Tibial nerve (tissue), 4 donors: ENCODE measurements at places on chromosomes 2 and 18.

DNA sequence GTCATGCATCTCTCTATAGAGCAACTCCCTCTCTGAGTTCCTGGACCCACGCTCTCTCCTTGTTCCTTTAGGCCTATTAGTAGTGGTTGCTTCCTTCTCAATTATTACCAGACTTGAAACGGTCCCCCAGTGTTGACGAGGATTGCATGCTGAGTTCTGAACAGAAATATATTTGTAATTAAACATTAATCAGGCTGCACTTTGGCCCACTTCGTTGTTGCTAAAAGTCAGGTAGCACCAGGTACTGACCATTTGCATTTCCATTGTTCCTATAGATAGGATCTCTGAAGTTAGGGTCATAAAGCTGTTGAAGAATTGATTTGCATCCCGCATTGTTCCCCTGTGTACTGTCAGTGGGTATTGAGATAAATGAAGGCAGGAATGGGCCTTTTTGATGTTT is 36.9 kb upstream of the TTR start:
- DNase-seq = no peak

DNA sequence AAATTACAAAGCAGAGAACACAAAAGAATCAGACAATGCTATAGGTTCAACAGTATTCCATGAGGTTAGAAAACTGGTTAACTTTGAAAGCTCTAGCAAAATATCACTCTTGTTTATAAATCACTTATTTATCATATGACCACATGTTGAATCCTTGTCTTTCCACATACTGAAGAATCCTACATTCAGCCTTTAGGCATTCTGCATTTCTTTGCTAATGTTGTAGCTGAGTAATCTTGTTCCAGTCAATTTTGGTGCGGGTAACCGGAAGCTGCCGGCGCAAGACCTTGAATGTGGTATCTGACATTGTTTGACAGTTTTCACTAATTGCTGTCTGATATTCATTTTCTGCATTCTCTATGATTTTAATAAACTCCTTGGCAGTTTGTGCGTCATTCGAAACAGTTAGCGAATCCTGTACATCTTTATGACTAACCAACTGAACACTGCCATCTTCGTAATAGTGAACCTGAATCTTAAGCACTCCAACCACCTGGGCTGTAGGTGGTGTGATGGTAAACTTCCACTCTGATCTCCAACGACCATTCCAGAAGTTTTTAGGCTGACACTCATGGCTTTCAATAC is 154.1 kb downstream of the BAZ2B start:
- DNase-seq = no peak

DNA sequence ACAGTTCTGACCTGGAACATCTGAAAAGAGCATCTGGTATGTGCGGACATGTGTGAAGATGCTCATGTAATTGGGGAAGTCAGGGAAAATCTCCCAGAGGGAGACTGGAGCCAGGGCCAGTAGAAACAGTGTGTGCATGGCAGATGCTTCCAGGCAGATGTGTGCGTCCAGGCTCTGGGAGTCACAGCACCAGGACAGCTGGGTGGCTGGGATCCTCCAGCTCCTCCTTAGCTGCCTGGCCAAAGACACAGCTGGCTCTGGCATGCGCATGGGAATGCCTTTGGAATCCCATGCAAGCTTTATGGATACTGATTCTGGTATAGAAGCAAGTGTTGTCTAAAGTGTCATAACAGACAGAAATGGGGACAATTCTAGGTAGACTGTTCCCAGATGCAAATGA is 369.7 kb downstream of the INSIG2 start:
- DNase-seq = no peak

- no peak for DNase-seq
Measured at GRCh38 chr2:195364015-195364965, 292.7 kb upstream of the SLC39A10 start.

DNA sequence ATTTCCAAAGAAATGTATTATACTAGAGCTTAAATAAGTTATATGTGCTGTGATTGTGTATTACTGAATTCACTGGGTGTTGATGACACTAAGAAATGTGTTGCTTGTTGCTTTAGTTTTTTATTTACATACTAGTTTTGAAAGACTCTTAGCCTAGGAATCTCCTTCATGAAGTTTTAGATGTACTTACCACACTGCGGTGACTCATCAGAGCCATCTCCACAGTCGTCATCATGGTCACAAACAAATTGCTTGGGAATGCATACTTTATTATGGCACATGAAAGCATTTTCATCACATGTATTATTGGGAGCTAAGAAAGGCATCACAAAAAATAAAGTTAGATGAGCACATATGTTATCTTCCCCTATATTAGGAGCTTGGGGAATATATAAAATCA is 1624.2 kb downstream of the LRP1B start:
- no peak for DNase-seq

- DNase-seq = no peak
Measured at GRCh38 chr18:61676773-61677434, 215.9 kb downstream of the RNF152 start.

DNA sequence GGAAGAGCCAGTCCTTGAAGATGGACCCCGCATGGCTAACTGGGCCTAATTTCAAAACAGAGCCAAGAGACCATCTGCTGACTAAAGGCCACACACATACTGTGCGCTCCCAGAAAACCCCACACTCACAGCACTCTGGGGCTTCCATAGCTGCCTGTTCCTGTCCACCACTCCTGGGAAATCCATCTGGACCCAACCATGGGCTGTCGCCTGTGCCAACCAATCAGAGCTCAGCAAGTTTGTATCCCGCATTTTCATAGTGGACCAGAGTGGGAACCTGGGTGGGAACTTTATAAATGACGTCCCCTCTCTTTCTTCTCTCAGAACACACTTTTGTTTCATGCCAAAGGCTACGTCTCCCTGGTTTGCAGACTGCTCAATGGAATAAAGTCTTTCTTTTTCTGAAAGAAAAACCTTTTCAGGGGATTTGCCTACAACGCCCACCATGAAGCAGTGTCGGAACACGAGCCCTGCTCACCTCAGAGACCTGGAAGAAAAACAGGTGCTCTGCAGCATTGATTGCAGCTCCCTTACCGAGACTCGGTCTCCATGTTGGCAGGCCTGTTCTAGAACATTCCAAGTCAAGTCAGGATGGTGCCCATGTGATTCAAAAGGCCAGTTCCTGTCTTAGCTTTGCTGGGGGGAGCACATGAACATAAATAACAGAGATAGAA is 137.2 kb upstream of the GPC1 start:
- no peak for DNase-seq

- DNase-seq = peak; percentile 65
Measured at GRCh38 chr2:65382776-65383357, 49.5 kb downstream of the SPRED2 start.

- DNase-seq = no peak
Measured at GRCh38 chr18:23377669-23378301, 75.3 kb upstream of the RIOK3 start.

- peak; percentile 73 for DNase-seq
Measured at GRCh38 chr2:234251326-234252271, 201.1 kb downstream of the SPP2 start.

- no peak for DNase-seq
Measured at GRCh38 chr2:29110916-29111535, 4.2 kb upstream of the CLIP4 start.

DNA sequence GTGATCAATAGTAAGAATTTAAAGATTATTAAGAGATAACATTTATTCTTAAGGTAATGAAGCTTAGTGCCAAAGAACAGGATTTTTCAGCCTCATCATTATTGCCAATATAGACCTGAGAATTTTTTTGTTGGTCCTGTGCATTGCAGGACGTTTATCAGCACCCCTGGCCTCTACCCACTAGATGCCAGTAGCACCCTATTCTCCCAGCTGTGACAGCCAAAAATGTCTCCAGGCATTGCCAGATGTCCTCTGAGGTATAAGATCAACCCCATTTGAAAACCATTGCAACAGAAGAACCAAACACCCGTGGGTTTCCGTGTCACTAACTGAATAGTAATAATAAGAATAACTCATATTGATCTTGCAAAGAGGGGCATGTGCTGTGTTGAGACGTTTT is 700.0 kb upstream of the SOX11 start:
- no peak for DNase-seq

GRCh38 chr2:158380746-158381145 is 75.8 kb downstream of the CCDC148 start:
- no peak for DNase-seq

DNA sequence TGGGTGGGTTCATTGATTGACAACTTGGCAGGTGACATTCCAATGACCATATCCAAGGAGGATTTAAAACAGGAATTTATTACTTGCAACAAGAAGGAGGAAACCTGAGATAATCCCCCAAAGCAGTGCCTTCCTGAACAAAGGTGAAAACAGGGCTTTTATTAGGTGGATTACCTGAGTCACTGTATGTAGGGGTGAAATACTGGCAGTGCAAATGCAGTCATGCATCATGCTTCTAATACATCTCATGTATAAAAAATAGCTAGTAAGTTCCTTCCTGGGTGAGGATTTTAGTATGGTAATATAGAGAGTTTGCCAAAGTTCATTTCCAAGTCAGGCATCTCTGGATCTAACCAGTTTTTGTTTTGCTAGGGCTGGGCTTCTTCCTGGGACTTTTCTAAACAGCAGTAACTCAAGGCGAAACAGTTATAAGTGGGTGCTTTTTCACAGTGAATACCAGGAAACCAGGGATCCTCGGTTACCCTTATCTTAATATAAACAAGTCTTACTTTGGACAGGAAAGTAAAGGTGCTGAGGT is 583.4 kb upstream of the LRRTM1 start:
- no peak for DNase-seq

GRCh38 chr2:147913701-147914480 is 69.1 kb downstream of the ACVR2A start:
- DNase-seq = no peak

DNA sequence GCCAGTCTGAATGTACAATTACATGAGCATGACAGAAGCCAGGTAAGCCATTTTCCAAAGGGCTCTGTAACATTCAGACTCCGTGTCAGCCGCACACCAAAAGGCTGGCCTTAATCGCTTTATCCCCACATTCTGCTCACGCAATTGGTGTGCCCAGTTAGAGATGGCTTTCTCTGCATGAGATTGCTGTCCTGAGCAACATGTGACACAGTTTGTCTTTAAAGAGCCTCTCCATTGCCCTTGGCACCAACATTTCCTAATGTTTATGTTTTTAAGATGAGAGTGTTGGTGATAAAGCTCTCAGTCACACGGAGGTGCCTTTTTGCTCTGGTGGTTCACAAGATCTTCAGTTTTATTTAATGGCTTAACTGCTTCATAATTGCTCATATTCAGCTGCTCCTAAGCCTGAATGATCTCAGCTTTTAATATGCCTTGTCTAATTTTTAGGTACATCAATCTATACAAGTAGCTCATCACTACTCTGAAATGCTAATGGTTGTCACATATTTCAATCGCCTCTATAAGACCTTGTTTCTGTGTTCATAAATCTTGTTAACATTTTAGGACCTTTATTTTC is 164.8 kb upstream of the ACVR2A start:
- no peak for DNase-seq

DNA sequence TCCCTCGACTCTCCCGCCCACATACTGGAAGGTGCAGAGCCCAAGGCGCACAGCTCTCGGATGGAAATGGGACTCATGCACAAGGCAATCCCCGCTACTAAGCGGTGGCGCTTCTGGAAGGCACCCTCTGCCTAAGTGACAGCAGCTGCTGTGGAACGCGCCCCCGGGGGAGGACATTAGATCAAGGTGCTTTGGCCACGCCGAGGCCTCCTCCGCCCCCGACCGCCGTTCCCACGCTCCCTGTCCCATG is 202 bp downstream of the MCEE start:
- DNase-seq = no peak

DNA sequence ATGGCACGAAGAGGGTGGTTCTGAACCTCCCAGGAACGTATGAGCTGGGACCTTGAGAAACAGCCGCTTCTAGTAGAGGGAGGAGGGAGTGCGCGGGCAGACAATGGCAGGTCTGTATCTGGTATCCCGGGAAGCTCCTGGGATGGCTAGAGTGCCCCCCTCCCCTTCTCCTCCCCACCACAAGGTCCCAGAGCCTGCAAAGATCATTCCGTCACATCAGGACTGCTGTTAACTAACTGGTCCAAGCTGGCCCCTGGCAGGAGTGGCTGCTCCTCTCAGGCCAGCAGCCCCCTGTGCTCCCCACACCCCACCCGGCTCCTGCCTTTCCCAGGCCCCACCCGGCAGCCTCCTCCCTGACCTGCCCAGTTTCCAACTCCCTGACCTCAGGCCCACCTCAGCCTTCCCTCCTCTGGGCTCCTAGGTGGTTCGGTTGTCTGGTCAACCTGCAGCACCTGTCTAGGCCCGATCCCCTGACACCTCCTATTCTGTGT is 75.0 kb downstream of the TPO start:
- no peak for DNase-seq

GRCh38 chr2:164705412-164706167 is 84.3 kb upstream of the GRB14 start:
- no peak for DNase-seq

DNA sequence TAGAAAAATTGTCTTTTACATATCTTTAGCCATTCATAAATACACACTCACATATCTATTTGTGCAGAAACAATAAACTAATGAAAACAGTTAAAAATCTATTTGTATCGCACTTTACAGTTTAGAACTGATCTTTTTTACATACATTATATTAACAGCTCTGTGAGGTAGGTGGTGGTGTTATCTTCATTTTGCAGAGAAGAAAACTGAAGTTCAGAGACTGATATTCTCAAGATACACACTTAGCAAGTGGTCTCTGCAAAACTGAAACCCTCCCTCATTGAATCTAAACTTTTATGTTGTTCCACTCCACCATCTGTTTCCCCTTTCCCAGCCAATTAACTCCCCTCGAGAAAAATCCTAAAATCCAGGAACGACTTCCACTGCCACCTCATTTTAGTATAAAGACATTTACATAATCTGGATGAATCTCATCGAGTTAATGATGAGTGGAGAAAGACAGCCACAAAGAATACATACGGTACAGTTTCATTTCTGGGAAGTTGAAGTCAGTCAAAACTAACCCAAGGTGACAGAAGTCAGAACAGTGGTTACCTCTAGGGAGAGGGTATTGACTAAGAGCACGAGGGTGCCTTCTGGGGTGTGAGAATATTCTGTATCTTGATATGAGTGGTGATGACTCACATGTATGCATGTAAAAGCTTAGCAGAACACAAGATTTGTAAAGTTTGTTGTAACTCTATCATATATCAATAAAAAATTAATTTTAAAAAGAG is 524.2 kb upstream of the TCF4 start:
- DNase-seq = no peak

DNA sequence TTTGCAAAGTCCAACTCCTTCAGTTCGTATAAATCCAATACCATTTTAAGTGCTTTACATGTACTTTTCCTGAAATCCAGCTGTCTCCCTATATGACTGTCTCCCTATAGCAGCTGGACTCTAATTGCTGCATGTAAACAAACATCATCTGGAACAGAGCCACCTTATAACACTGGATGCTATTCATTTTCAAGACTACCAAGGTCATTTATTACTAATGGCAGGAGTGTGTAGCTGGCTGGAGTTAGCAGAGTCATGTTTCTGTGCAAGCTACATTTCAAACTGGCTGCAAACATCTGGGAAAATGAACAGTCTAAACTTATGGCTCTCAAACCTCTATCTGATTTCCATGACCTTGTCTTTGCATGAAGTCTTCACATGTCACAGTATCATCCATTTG is 575.2 kb downstream of the PIK3C3 start:
- no peak for DNase-seq
